ENCODE measurements at places on chromosomes 1 and 21. TPM values are rescaled to one million over a fixed set of nuclear protein-coding genes. Genes with fewer than 3 reads are reported as not detected.

DNA sequence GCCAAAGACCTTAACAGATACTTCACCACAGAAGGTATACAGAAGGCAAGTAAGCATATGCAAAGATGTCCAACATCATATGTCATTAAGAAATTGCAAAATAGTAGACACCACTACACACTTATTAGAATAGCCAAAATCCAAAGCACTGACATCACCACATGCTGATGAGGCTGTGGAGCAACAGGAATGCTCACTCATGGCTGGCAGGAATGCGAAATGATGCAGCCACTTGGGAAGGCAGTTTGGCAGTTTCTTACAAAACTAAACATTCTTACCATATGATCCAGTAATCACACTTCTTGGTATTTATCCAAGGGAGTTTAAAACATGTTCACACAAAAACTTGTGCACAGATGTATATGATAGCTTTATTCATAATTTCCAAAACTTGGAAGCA lies 261.2 kb upstream of the AJAP1 start:
- no peak for DNase-seq
- no peaks in the 10 kb centered on the region for H3K27me3 ChIP-seq
- no peaks in the 10 kb centered on the region for H3K36me3 ChIP-seq
- H3K27ac ChIP-seq: no peak overlapping the region
- H3K4me3 ChIP-seq: no peak overlapping the region
- no peaks in the 10 kb centered on the region for H3K4me1 ChIP-seq

- no peaks in the 10 kb centered on the region for H3K36me3 ChIP-seq
- no peaks in the 10 kb centered on the region for H3K27me3 ChIP-seq
- no peak overlapping the region for H3K27ac ChIP-seq
- no peak for DNase-seq
Measured at GRCh38 chr1:62869217-62869754, 85.4 kb downstream of the ATG4C start.

- no peaks in the 10 kb centered on the region for H3K27me3 ChIP-seq
- no peak overlapping the region for H3K27ac ChIP-seq
- no peak for DNase-seq
- peaks cover 7% of the 10 kb centered on the region for H3K4me1 ChIP-seq
Measured at GRCh38 chr1:200970771-200971427, 52.6 kb downstream of the KIF21B start.

DNA sequence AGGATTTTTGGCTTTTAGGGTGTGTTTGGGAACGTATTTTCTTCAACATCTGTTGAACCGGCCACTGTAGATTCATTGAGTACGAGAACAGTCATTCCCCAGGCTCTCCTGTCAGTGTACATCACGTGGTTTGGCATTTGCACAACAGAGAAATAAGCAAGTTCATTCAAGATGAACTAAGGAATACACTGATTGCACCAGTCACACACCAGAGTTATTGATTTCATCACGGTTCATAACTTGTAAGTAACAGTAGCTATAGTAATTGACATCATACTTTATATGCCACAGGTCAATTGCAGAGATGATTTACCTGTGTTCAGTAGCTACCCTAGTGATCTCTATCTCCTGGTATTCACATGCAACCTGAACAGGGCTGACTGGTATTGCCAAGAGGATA lies 90.7 kb upstream of the ETS2 start:
- no peak overlapping the region for H3K4me3 ChIP-seq
- DNase-seq: no peak
- no peaks in the 10 kb centered on the region for H3K4me1 ChIP-seq

DNA sequence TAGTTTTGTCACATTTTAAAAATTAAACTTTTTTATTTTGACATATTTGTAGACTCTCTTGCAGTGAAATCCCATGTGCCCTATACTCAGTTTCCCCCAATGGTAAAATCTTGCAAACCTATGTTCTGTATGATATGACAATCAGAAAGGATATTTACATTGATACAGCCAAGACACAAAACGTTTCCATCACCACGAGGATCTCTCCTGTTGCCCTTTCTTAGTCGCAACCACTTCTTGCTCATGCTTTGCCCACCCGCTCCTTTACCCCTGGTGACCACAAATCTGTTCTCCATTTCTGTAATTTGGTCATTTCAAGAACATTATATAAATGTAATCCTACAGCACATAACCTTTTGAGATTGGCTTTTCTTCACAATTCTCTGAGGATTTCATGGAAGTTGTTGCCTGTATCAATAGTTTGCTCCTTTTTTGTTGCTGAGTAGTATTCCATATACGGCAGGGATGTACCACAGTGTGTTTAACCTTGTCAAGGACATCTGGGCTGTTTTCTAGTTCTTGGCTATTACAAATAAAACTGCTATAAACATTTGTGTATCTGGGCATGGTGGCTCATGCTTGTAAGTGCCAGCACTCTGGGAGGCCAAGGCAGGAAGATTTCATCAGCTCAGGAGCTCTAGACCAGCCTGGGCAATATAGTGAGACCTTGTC lies 14.0 kb upstream of the BATF3 start:
- H3K4me3 ChIP-seq: no peak overlapping the region
- DNase-seq: no peak
- H3K27ac ChIP-seq: no peak overlapping the region

DNA sequence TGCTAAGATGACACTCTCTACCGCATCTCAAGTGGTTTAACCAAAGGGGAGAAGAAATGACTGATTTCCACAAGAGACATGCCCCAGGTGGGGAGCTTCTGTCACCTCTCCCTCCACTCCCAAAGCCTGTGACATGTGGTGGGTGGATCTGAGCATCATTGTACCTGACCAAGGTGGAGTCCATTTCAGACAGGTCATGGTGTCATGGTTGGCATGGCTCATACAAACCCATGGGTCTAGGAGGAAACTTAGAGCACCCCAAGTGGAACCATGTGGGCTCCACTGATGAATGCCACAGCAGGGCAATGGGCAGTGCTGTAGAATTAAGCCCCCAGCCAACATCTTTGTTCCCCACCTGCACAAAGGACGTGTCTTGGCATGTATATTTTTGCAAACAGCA lies 131.5 kb upstream of the EDN2 start:
- H3K4me3 ChIP-seq: no peak overlapping the region
- DNase-seq: no peak
- H3K27me3 ChIP-seq: no peaks in the 10 kb centered on the region
- no peaks in the 10 kb centered on the region for H3K36me3 ChIP-seq
- no peak overlapping the region for H3K27ac ChIP-seq

DNA sequence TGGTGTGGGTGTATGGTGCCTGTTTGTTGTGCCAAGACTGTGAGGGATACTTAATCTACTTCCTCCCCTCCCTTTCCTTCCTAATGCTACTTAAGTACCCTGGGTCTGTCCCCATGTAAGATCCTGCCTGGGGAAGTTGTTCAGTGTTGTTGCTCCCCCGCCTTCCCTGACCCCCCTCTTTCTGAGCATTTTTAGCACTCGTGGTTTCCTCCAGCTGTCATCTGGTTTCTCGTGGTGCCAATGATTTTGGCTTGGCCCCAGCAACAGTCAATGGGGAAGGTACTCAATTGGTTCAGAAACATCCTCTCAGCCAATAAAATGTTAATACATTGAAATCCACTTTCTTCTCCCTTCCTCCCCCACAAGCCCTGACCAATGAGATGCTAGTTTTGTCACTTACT lies 8.0 kb upstream of the B4GALT3 start:
- no peak overlapping the region for H3K4me3 ChIP-seq
- peak; percentile 74 for DNase-seq
- H3K36me3 ChIP-seq: no peaks in the 10 kb centered on the region
- H3K4me1 ChIP-seq: peaks cover 47% of the 10 kb centered on the region
- H3K27ac ChIP-seq: peak overlapping the region; percentile 73

DNA sequence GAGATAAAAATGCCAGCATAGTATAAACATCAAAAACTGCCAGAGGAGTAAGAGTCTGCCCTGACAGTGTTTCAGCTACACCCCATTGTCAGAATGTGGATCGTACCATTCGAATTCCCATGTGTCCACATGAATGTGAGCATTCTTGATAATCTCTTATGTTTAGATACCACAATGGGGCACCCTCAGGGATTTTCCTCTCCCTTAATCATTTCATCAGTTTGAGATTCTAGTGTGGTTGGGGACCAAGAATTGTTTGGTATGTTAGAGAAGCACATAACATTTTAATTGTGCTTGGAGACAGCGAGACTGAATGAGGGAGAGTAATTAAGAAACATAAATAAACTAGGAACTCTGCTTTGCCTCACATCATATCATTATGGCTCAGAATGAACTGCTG lies 120.2 kb downstream of the ZC3H11B start:
- no peak overlapping the region for H3K4me3 ChIP-seq
- H3K27me3 ChIP-seq: no peaks in the 10 kb centered on the region

GRCh38 chr1:33244809-33245186 lies 11.5 kb upstream of the ZNF362 start:
- no peak for DNase-seq
- no peak overlapping the region for H3K4me3 ChIP-seq
- no peaks in the 10 kb centered on the region for H3K27me3 ChIP-seq
- no peak overlapping the region for H3K27ac ChIP-seq
- no peaks in the 10 kb centered on the region for H3K36me3 ChIP-seq

GRCh38 chr1:67792103-67792502 lies 41.2 kb downstream of the GNG12 start:
- H3K4me3 ChIP-seq: no peak overlapping the region
- H3K36me3 ChIP-seq: no peaks in the 10 kb centered on the region
- H3K27me3 ChIP-seq: no peaks in the 10 kb centered on the region
- H3K4me1 ChIP-seq: peaks cover 35% of the 10 kb centered on the region

DNA sequence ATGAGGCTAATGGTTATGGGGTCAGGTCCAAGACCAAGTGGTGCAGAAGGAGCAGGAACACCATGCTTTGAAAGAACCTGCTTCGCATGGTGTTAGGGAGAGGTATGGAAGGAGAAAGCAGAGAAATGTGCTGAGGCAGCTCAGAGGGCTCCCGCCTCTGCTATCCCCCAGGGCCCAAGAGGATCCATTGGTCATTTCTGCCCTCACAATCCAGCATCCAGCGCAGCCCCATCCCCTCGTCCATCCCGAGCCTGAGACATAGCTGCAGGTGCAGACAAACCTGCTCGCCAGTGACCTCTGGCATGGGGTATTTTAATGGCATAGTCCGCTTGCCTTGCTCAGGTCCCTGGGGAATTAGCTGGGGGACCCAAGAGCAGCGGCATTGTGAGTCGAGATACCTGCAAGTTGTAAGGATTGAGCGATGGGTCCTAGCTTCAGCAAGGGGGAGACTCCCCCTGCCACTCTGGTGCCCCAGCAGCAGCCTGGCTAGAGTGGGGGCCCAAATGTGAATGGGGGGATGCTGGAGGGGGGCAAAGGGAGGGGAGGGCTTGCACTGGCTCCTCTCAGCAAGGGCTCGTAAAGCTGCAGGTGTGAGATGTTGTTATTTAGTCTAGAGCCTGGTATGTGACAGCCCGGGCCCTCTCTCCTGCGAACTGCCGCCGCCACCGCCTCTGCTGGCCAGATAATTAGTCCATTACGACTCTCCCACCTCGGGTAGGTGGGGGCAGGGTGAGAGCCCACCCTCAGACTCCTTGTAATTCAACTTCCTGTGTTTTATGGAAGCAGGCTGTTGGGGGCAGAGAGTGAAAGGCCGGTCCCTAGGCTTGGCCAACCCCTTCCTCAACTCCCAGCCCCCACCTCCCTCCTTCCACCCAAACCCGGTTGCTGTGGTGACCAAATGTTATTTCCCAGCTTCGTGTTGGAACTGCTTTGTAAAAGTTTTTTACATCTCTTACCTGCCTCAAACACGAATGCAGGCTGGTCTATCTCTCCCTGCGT lies 118.8 kb downstream of the RNF220 start:
- peak overlapping the region; percentile 11 for H3K4me3 ChIP-seq
- peaks cover 5% of the 10 kb centered on the region for H3K27me3 ChIP-seq
- no peaks in the 10 kb centered on the region for H3K4me1 ChIP-seq
- DNase-seq: no peak

GRCh38 chr1:88022516-88022915 lies 661.6 kb upstream of the PKN2 start:
- H3K36me3 ChIP-seq: no peaks in the 10 kb centered on the region
- DNase-seq: no peak
- no peak overlapping the region for H3K27ac ChIP-seq
- H3K4me3 ChIP-seq: no peak overlapping the region
- no peaks in the 10 kb centered on the region for H3K27me3 ChIP-seq

GRCh38 chr1:221813887-221814286 lies 72.0 kb upstream of the DUSP10 start:
- no peaks in the 10 kb centered on the region for H3K36me3 ChIP-seq
- DNase-seq: no peak
- H3K27me3 ChIP-seq: no peaks in the 10 kb centered on the region
- no peak overlapping the region for H3K27ac ChIP-seq

DNA sequence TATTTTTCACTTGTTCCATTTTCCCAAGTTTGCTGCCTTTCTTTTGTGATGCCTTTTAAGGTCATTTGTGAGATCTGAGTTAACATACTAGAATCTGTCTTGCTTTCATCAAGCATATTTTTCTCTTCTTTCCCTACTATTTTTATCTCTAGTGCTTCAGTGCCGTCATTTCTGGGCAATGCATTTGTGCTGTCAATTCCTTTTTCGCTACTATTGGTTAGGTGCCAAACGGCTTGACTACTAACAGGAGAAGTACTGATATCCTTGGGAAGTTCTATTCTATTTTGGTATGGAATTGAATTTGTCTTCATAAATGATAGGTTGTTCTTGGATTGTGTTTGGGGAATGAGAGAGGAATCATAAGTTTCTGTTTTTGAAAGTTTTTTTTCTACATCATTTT lies 42.2 kb downstream of the LRRC53 start:
- DNase-seq: no peak
- H3K27ac ChIP-seq: no peak overlapping the region
- H3K4me1 ChIP-seq: no peaks in the 10 kb centered on the region
- no peaks in the 10 kb centered on the region for H3K27me3 ChIP-seq
- H3K36me3 ChIP-seq: no peaks in the 10 kb centered on the region

- H3K27ac ChIP-seq: peak overlapping the region; percentile 83
- peaks cover 93% of the 10 kb centered on the region for H3K4me1 ChIP-seq
- peak; percentile 19 for DNase-seq
- H3K4me3 ChIP-seq: no peak overlapping the region
- H3K27me3 ChIP-seq: no peaks in the 10 kb centered on the region
- H3K36me3 ChIP-seq: peaks cover 6% of the 10 kb centered on the region
Measured at GRCh38 chr21:42231756-42232155, 12.8 kb downstream of the ABCG1 start.

- no peaks in the 10 kb centered on the region for H3K36me3 ChIP-seq
- no peak overlapping the region for H3K4me3 ChIP-seq
- no peak for DNase-seq
- H3K4me1 ChIP-seq: peaks cover 22% of the 10 kb centered on the region
Measured at GRCh38 chr21:45367402-45368351, 37.3 kb upstream of the COL18A1 start.

- no peaks in the 10 kb centered on the region for H3K36me3 ChIP-seq
- no peak for DNase-seq
- H3K4me3 ChIP-seq: no peak overlapping the region
- H3K27me3 ChIP-seq: no peaks in the 10 kb centered on the region
Measured at GRCh38 chr1:214546886-214547641, 4.3 kb downstream of the PTPN14 start.

- no peak overlapping the region for H3K27ac ChIP-seq
- no peak overlapping the region for H3K4me3 ChIP-seq
- no peak for DNase-seq
- H3K36me3 ChIP-seq: no peaks in the 10 kb centered on the region
- H3K27me3 ChIP-seq: peaks cover 69% of the 10 kb centered on the region
- H3K4me1 ChIP-seq: peaks cover 21% of the 10 kb centered on the region
Measured at GRCh38 chr1:20477348-20478056, 8.5 kb downstream of the CAMK2N1 start.

GRCh38 chr1:235841938-235842545 lies 24.7 kb downstream of the LYST start:
- no peaks in the 10 kb centered on the region for H3K36me3 ChIP-seq
- no peak overlapping the region for H3K4me3 ChIP-seq
- no peaks in the 10 kb centered on the region for H3K27me3 ChIP-seq
- H3K4me1 ChIP-seq: peaks cover 18% of the 10 kb centered on the region

SERTAD4 gene
- 4.3 TPM for total RNA-seq

RPE65 gene
- total RNA-seq: not detected

F11R gene
- 162 TPM for total RNA-seq

CELA3A gene
- total RNA-seq: not detected

CLEC20A gene
- not detected for total RNA-seq

PRDM15 gene
- total RNA-seq: 6.6 TPM

RFX5 gene
- total RNA-seq: 57.6 TPM

Data from lower lobe of right lung (tissue), 2 donors.